ENCODE measurements at places on chromosomes 13 and 19.

DNA sequence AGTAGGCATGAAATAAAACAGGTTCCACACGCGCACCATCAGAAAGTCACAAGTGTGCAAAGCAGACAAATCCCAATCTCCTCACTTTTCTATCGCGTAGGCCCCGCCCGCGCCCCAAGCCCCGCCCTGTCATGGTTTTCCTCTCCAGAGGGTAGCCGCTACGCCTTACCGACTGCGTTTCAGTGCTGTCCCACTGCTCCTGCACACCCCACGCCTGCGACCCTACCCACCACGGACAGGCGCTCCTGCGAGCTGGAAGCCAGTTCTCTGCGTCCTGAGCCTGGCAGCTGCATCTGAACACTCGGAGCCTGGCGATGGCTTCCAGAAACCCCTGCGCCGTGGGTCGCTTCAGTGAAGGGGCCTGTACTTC lies 379 bp upstream of the ZNF470 start:
- no peak for DNase-seq

DNA sequence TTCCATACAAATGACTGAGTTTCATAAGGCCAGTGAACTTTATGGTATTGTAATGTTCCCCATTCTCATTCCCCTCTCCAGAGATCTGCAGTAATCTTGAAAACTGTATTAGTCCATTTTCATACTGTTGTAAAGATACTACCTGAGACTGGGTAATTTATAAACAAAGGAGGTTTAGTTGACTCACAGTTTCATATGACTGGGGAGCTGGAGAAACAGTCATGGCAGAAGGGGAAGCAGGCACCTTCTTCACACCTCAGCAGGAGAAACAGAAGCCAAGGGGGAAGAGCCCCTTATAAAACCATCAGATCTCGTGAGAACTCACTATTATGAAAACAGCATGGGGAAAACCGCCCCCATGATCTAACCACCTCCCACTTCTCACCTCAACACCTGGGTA lies 318.7 kb upstream of the KLF12 start:
- DNase-seq = no peak

DNA sequence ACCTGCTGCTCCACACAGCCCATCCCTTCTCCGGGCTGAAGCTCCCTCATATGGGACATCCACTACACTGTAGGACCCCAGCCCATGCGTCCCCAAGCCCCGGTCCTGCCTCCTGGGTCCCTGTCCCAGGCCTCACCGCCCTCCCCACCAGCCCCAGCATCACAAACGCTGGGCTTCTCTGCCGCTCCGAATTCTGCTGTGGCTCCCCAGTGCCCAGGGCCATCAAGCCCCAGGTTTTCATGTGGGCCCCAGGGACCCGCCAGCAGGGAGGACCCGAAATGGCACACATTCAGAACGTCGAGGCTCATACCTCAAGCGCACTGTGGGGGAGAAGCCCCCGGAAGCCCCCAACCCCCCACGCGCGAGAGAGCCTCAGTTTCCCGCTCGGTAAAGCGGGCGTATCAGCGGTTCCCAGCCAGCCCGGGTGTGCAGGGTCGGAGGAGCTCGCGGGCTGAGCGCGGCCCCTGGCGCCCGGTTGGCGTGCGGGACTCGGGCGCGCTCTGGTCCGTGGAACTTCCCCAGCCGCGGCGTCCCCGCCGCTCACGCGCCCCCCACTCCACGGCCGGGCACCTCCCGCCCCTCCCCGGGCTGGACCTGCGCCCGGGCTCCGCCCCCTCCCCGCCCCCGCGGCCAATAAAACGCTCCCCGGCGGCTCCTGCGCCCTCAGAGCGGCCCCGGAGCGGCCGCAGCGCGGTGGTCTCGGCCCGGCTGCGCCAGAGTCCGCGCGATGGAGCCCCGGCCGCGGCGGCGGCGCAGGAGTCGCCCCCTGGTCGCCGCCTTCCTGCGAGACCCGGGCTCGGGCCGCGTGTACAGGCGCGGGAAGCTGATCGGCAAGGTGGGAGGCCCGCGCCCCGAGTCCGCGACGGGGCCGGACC lies at the start of gene PLK5:
Gene PLK5 (plus strand): TSS at position 666 of the 875 bp plus-strand sequence. CDS start 2,920 bp downstream, outside the sequence.
- DNase-seq = no peak

DNA sequence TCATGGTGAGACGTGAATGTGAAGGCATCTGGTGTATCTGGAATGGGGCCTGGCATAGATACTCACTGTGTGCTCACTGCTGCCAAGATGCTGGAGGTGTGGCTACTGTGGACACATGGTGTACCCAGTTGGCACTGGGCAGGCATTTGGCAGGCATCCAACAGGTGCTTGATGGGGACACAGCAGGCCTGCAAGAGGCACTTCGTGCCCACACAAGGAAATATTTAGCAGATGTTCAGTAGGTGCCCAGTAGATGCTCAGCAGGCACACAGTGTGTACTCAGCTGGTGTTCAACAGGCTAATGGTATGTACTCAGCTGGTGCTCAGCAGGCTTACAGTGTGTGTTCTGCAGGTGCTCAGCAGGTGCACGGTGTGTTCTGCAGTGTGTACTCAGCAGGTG lies 14.2 kb downstream of the CRTC1 start:
- no peak for DNase-seq

GRCh38 chr13:41767801-41768200 lies 193.1 kb downstream of the VWA8 start:
- DNase-seq = no peak

- no peak for DNase-seq
Measured at GRCh38 chr19:11125994-11126685, 29.4 kb downstream of the SPC24 start.

DNA sequence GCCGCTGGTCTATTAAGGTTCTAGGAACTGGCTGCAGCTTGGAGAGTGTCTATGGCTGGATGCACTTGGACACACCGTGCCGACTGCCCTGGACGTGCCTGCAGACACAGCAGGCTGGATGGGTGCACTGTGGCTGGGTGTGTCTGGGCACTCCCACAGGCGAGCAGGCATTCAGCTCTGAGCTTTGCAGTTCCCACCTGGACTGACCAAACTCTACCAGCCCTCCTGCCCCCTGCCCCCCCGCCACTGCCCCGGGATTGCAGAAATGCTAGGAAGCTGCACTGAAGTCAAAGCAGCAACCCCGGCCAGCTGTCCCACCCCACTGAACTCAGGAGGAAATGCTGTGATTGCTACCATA lies 7.0 kb upstream of the LRP3 start:
- no peak for DNase-seq

GRCh38 chr19:55247621-55248099 lies 11.2 kb downstream of the PPP6R1 start:
- DNase-seq = no peak

DNA sequence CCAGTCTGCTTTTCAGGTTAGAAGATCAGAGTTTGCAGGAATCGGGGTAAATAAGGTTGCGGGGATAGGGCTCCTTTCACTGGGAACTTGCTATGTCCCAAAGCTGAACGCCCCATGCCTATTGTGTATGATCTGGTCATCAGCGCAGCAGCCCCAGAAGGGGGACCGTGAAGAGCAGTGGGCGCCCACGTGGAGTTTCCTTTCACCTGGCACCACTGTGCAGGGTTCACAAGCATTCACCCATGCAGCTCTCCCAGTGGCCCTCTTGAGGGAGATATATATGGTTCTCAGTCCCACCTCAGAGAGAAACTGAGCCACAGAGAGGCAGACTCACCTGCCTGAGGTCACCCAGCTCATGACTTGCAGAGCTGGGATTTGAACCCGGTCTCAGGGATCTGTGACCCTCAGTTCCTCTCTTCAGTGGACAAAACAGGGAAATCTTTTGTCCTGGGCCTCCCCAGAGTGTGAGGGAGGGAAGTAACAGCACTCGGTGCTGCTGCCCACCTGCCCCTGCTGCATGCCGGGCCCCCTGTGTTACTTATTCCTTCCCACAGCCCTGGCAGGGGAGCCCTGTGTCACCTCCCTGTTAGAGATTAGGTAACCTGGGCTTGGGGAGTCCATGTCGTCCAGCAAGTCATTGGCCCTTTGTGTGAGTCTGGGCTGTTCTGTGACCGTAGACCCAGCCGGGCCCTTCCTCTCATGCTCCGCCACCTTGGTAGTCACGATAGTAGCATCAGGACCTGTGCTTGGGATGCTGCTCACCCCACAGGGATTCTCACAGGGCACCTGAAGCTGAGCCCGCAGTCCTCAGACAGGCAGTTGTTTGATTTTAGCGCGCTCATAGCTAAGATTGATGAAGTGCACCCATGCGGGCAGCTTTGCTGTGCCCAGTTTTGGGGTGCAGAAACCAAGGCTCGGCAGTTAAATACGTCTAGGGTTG lies 27.9 kb downstream of the PPP5C start:
- no peak for DNase-seq

DNA sequence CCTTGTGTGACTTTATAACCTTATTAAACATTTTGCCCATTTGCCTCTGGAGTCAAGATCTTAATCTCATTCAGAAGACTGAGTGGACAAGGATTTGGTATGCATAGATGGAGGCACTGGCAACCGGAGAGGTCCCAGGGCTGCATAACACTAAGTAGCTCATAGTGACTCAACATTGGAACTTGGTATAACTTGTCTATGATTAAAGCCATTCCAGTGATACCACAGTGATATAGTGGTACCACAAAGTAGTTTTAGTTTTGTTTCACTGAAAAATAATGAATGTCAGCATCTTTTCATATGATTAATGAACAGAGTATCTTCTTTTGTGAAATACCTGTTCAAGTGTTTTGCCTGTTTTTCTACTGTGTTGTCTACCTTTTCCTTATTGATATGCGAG lies 26.4 kb downstream of the CDK8 start:
- DNase-seq = no peak

DNA sequence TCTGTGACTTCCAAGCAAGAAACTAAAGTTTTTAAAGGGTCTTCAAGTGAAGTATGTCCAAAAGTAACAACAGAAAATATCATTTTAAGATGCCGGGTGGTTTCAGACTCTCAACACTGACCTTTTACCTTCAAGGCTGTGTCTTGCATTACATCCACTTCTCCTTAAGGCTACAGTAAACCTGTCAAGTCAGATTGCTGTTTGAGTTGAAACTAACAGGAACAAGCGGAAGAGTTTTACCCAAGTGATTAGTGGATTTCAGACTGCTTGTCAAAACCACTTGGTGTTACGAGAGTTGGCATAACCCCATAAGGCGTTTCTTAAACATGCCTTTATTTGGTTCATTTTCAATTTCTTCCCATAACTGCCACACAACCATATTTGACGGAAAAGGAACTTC lies 283.1 kb downstream of the DCT start:
- DNase-seq = no peak

GRCh38 chr19:31350693-31351055 lies 1.4 kb upstream of the TSHZ3 start:
- no peak for DNase-seq

DNA sequence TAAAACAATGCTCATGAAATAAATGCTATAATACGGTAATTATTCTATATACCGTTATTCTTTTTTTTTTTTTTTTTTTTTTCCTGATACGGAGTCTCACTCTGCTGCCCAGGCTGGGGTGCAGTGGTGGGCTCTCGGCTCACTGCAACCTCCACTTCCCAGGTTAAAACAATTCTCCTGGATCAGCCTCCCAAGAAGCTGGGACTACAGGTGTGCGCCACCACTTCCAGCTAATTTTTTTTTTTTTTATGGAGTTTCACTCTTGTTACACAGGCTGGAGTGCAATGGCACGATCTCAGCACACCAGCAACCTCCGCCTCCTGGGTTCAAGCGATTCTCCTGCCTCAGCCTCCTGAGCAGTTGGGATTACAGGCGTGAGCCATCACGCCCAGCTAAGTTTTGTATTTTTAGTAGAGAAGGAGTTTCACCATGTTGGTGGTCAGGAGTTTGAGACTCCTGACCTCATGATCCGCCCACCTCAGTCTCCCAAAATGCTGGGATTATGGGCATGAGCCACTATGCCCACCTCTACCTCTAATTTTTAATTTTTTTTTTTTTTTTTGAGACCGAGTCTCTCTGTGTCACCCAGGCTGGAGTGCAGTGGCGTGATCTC lies 6.9 kb downstream of the PPP1R15A start:
- no peak for DNase-seq

- DNase-seq = no peak
Measured at GRCh38 chr19:45553464-45553863, 31.1 kb downstream of the OPA3 start.

- DNase-seq = no peak
Measured at GRCh38 chr19:6263735-6264444, 15.9 kb downstream of the MLLT1 start.

- no peak for DNase-seq
Measured at GRCh38 chr19:3365836-3366752, at the start of gene NFIC. Gene NFIC (plus strand): TSS chr19:3366583. CDS start chr19:3366637, 54 bp downstream.

GRCh38 chr13:24187185-24187584 lies 26.7 kb downstream of the SPATA13 start:
- DNase-seq = no peak
